ENCODE measurements at places on chromosomes 4 and X. TPM values are rescaled to one million over a fixed set of nuclear protein-coding genes. Genes with fewer than 3 reads are reported as not detected.

NEUROG2 gene
- not detected for polyA plus RNA-seq

F11 gene
- 2.8 TPM for polyA plus RNA-seq

AREG gene
- polyA plus RNA-seq: not detected

PRDM8 gene
- polyA plus RNA-seq: 2.2 TPM

PRKG2 gene
- 1.1 TPM for polyA plus RNA-seq

HTATSF1 gene
- polyA plus RNA-seq: 124 TPM

DCHS2 gene
- 8.1 TPM for polyA plus RNA-seq

SPANXN3 gene
- not detected for polyA plus RNA-seq

DCAF8L2 gene
- polyA plus RNA-seq: not detected

TBC1D9 gene
- polyA plus RNA-seq: 68.1 TPM

PPP1R3F gene
- polyA plus RNA-seq: 6.6 TPM

PPEF1 gene
- polyA plus RNA-seq: 0.50 TPM

TMEM31 gene
- 1.4 TPM for polyA plus RNA-seq

CCDC149 gene
- polyA plus RNA-seq: 16.7 TPM

CT45A10 gene
- not detected for polyA plus RNA-seq

CLDN34 gene
- not detected for polyA plus RNA-seq

SUPT20HL1 gene
- polyA plus RNA-seq: not detected

TLR1 gene
- polyA plus RNA-seq: 3.9 TPM

SLC38A5 gene
- polyA plus RNA-seq: 7.2 TPM

PITX2 gene
- polyA plus RNA-seq: 2.1 TPM

Measured in right renal pelvis (tissue), 4 donors.